IMR-90 (cell line): ENCODE measurements at places on chromosomes 1 and 21. TPM values are rescaled to one million over a fixed set of nuclear protein-coding genes. Genes with fewer than 3 reads are reported as not detected.

Gene PDC
- not detected in 2 replicates for total RNA-seq

Gene SPRR2G
- total RNA-seq: not detected in 2 replicates

Gene TTC22
- not detected in 2 replicates for total RNA-seq

Gene PLEKHN1
- 0.28 and 0.54 TPM in 2 replicates for total RNA-seq

Gene UMODL1
- not detected in 2 replicates for total RNA-seq

Gene MYOG
- not detected in 2 replicates for total RNA-seq

Gene EBNA1BP2
- total RNA-seq: 135 and 173 TPM in 2 replicates

Gene IRF6
- 1.9 and 2.9 TPM in 2 replicates for total RNA-seq

Gene GOLPH3L
- 9.5 and 11.7 TPM in 2 replicates for total RNA-seq

Gene KLHDC7A
- not detected in 2 replicates for total RNA-seq
